CD4-positive, alpha-beta T cell treated with Interferon gamma for 1 hour (primary cell): ENCODE measurements at places on chromosomes 12 and 14.

DNA sequence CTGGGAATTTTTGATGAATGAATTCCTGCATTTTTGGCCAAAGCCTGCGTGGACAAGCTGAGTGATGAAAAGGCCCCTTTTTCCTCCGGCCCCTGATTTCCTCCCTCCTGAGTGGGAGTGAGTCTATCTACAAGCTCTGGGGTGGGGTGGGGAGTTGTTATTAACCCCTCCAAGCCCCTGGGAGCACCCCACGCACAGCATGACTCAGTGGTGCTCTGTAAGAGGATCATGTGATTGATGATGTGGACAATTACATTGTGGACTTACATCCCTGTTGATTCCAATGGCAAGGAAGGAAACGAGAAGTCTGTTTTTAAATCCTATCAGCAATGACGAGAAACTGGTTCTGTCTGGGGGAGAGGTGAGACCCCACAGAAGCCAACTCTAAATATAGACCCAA, 5.1 kb upstream of the DLK1 start:
- DNase-seq, result no peak

DNA sequence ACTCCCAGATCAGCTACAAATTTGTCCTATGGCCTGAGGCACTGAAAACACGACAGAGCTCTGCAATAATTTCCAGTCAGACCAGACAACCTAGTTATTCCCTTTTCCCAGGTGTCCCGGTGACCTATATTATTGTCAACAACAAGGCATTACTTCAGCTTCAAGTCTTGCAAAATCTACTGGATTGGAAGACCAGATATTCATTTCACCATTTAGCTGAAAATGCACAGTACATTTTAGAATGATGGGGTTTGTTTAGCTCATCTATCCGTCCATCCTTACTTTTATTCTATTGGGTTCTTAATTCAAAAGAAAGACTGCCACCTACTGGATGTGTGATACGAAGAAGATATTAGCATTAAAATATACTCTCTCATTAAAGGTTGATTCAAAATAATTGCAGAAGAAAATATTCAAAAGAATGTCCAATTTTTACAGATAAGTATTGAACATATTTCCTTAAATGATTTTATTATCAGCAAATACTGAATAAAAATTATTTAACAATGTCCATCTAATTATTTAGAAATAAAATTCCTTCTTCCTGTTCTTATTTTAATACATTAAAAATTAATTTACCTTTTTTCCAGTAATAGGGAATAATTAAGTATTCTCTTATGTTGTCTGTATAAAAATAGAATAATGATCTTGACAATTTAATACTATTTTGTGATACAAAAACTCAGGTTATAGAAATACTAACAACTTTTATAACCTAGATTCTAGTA, 244.9 kb upstream of the LRIG3 start:
- DNase-seq, result no peak

- DNase-seq, result no peak
Observed at GRCh38 chr14:57617510-57617909, 123.9 kb upstream of the CCDC198 start.

GRCh38 chr12:39619316-39619659, 315 bp downstream of the ABCD2 start:
- DNase-seq, result no peak

DNA sequence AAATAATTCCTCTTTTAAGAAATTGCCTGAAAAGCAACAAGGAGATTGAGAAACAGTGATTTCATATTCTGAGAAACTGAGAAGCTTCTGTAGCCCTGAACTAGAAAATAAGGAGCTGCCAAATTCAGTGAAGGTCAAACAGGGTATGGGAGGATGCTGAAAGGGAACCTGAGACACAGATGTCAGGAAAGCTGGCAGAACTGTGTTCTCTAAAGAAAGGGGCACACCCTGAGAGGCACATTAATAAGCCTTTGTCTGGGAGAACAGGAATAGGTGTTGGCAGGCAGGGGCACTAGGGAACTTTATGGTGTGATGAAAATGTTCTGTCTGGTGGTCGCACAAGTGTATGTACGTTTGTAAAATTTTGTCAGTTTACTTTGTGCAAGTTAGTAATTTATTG, 29.6 kb downstream of the VRK1 start:
- no peak for DNase-seq

DNA sequence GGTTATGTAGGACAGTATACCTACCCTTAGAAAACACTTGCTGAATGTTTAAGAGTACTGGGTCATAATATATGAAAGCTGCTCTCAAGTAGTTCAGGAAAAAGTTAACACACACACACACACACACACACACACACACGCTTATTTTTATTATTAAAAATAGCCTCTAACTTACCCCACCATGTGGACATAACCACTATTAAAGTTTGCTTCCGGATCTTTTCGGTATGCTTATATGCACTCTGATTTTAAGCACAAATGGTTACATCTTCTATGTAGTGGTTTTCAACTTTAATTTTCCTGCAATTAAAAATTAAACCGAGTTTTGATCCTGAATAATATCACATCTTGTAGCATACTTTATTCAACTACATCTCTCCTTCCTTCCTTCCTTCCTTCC, 84.9 kb upstream of the TRAF3 start:
- DNase-seq, result no peak

DNA sequence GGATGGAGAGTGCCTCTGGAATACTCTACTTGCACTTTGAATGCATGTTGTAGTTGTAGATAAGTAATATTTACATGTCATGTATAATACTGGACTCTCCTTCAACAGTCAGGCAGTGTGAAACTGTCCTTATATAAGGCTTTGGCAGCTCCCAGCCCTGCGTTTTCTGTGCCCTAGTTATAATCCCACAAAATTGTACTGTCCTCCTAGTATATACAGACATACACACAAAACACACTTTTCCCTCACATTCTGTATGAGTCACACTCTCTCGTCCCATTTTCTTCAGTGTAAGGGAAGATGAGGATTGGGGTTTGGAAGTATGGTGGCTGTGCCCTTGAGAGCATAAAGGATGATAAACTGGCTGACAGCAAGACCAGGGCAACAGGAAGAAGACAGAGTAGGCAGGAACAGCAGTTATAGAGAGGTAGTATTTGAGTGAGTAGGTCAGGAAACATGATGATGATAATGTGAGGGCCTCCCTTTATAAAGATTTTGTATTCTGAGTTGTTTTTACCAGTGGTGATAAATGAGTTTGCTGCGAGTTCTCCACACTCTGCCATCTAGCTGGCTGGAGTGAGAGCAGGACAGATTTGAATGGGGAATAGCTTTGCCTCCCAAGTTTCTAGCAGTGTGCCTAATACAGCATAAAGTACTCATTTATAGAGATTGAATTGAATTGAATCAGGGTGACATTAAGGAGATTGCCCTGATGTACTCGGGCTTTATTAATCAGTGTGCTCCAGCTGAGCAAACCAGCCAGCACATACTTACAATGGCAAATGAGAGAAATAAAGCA, 5.0 kb downstream of the CREBL2 start:
- DNase-seq, result no peak
